ENCODE measurements at places on chromosomes 2 and 18.

DNA sequence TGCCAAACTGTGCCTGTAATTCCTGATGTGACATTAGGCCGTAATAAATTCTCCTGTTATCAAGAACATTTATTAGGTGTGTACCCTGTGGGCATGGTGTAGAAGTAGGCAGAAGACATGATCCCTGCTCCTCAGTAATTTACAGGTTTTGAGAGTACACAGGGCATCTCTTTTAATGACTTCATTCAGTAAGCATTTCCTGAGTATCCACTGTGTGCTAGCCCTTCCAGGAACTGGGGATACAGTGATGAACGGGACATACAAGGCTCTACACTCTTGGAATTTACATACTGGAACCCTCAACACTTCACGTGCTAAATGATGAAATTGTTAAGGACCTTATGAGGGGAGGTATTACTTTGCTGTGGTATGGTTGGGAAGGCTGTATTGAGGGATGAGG, 30.2 kb downstream of the DIS3L2 start:
- DNase-seq, result no peak

DNA sequence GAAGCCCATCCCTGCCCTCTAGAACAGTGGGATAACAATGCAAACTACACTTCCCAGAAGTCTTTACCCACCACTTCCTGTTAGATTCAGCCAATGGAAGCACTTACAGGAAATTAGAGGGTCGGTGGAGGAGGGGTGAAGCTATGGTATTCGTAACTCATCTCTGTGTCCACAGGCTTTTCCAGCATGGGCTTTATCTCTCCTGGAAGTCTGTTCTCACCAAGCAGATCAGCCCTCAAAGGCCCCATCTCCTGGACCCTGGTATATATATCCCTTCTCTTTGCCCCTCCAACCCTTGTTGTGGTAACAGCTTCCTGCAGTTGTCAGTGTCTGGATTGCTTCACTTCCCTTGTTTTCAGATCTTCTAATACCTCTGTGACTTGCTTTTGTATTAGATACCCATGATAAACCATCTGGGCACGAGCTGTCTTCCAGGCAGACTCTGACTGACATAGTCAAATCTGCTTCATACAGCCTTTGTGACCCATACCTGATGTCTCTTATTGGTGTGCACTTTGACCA, 475.0 kb upstream of the POU3F3 start:
- DNase-seq, result no peak

DNA sequence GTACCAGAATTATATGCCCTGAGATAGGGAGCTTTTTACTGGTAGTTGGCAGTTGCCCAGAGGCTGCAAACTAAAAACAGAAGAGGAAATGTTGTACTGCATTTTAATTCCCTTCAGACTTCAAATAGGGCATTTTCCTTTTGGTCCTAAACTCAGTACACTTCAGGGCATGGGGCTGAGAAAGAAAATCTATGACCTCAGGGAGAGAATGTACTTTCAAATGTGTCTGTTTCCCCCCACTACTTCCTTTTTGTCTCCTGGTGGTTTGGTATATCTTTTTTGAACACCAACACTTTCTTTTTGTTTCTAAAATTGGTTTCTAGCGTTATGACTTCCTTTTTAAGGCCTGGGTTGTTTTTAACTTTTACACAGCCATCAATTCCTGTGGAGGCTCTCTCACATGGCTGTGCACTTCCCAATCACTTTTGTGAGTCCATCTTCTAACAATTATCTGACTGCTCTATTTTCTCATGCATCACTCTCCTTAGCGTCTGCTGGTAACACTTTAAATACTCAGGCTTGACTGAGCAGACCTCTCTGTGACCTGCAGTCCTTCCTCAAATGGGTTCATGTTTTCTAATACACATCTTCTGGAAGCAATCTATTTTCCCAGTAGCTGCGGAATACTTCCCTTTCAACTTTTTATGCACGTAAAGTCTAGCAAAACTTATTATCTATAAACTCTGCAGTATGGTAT, 596.0 kb downstream of the LRP1B start:
- DNase-seq, result no peak

- no peak for DNase-seq
These were observed 57.9 kb downstream of the SPIRE1 start for GRCh38 chr18:12599966-12600365.

DNA sequence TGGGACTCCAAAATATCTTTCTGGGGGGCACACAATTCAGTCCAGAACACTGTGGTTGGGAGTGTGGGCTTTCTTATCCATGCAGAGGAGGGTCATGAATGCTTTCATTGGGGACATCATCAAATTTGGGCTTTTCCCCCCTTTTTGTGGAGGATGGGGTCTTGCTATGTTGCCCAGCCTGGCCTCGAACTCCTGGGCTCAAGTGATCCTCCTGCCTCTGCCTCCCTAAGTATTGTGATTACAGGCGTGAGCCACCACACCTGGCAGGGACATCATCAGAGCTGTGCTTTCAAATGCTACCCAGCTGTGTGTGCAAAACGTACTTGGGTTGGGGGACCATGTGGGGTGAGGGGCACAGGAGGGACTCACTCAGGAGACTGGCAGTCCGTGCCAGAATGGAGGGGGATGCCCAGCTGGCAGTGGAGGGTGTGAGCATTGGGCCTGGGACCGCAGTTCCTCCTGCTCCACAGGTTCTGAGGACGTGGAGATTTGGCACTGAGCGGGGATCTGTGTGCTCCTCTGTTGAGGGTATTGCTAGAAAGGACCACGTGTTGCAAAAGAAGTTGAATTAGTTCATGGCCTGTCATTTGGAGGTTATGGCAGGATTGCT, 24.4 kb downstream of the EMILIN2 start:
- DNase-seq, result no peak

DNA sequence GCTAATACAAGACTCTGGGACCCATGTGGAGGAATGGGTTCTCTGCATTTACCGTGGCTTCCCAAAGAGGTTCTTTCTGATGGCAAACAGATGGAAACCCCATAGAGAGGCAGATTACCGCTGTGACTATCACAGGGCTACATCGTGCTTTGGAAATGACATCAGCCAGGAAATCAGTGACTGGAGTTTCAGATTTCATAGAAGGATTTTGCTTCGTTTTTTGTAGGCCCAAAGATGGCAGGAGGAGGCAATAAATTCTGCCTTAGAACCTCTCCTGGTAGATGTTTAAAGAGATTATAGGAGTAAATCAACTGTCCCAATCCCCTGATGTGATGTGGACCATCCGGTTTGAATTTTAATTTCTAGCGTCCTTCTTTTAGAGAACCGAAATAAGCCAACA, 214.1 kb downstream of the AGPS start:
- DNase-seq, result peak; percentile 6

GRCh38 chr2:190668892-190669291, 20.0 kb downstream of the NAB1 start:
- DNase-seq, result no peak

DNA sequence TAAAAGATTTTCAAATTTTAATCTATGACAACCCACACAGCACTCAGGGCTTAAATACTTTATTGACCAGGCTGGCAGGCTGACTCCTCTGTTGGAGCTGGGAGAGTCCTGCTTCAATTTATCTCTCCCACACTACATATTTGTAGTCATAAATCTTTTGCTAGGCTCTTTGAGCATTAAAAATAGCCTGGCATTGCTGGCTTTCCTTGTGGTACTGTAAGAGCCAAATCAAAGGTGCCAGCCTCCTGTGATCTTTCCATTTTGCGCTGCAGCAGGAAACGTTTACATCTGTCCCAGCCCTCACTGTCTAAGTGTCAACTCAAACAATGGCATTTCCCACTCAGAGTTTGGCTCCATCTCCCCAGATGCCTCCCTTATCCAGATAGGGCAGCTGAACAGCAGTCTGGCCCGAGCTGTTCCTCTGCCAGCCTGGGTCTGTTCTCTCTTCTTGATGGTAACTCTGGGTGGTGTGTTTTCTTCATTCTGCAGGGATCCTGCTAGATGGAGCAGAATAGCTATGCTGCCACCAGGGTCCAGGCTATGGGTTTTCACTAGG, 62.1 kb downstream of the LRRTM1 start:
- no peak for DNase-seq

DNA sequence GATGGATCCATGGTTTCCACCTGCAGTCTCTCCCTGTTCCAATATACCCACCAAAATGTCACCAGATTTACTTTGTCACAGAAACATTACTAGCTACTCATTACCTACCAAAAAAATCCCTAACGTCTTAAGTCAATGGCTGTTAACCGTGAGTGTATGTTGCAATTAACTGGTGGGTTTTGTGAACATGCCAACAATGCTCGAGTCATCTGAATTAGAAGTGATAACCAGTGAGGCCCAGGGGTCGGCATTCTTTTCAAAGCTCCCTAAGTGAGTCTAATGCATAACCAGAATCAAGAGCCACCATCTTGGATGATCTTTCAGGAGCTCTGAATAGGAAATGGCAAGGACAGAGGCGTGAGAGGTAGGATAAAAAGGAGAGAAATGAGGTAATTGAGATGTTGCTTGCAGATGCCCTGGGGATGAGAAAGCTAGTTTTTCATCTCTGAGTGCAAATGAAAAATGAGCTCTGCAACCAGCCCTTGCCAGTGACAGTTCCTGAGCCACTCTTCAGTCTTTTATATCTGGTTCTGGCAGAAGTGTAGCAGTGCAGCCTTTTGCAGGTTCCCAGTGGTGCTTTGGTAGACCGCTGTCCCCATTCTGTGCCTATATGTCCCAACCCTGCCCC, 130.0 kb upstream of the RND3 start:
- DNase-seq, result no peak

GRCh38 chr2:241879326-241879725, 9.8 kb downstream of the RTP5 start:
- no peak for DNase-seq

DNA sequence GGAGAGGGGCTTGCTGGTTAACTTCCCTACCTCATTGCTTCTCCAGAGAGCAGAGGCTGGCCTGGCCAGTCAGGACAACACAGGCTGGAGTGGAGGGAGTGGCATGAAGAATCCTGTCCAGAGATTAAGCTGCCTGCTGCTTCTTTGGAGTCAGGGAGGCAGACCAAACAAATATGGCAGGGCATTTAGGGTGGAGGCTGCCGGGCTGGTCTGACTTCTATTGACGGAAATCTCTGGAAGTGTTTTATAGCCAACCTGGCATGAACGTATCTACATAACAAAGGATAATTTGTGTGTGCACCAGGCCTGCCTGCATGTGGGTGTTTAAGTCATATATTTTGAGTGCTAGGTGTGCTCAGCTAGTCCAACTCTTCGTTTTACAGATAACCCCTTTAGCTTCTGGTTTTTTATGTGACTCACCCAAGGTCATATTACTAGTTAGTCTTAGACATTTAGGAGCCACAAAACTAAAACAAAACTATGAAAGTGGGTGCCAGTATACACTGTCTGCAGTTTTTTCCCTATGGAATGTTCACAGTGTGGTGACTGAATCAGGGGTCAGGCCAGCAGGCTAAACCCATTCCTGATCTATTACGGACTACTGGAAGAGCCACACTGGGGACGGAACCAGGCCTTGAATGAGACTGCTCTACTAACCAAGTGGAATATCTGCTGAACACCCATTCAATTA, 5.5 kb downstream of the NPC1 start:
- DNase-seq, result peak; percentile 51

All from BJ (cell line).